Activated CD4-positive, alpha-beta T cell treated with anti-CD3 and anti-CD28 coated beads, Interleukin-2, amount 50 U/mL, for 4 hours (primary cell): ENCODE measurements at places on chromosomes 2 and 18.
A peak's percentile ranks its signal among the peaks of the same experiment; 100 is the strongest.

DNA sequence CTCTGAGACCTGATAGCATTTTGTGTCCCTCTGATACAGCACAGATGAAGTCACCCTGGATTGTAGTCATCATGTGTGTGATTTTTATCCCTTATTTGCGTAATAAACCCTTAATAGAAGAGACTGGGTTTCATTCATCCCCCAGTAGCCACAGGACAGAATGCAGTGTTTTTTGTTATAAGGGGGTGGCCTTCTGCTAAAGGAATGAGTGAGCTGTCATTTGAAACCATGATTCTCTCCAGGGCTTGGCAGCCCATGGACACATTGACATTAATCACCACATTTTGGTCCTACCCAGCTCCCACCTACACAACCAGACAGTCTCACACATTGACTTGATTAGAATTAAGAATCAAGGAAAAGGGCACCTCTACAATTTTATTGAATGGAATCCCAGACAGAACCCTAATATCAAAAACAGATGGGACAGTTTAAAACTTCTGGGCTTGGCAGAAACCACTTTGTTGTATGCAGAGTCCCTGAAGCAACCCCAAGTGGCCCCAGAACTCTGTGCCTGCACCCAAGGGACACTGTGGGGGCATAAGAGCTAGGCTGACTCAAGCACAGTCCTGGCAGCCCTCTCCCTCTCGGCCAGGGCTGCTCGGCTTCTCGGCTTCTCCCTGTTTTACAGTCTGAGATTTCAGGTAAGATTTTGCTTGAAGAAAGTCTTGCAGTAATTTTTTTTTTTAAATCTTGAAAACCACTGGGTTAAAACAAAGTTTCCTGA lies 254.0 kb upstream of the SLC14A2 start:
- no peak for DNase-seq

- DNase-seq, result no peak
Measured at GRCh38 chr2:176804392-176804791, 408.2 kb upstream of the HNRNPA3 start.

- DNase-seq, result no peak
Measured at GRCh38 chr18:75582940-75583339, 155.4 kb upstream of the SMIM21 start.

DNA sequence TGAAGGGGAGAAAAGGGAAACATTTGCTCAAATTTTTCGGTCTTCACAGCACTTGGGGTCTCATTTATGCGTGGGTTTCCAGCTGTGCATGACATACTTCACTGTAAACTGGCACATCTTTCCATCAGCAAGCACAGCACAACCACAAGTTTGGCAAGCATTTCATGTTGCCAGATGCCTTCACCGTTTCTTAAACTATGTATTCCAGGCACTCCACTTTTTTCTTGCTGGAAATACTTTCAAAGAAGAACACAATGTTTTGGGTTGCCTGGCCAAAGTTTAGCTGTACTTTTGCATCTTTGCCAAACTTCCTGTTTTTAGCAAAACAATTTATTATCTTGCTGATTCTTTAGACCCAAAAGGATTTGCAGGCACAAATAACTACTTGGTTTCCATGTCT lies 194.6 kb upstream of the MEIS1 start:
- no peak for DNase-seq

- DNase-seq, result no peak
Measured at GRCh38 chr2:126714191-126714965, 58.4 kb downstream of the GYPC start.

GRCh38 chr2:118580651-118581050 lies 266.8 kb downstream of the EN1 start:
- DNase-seq, result no peak

GRCh38 chr18:66900837-66901236 lies 296.9 kb upstream of the CDH19 start:
- DNase-seq, result no peak

DNA sequence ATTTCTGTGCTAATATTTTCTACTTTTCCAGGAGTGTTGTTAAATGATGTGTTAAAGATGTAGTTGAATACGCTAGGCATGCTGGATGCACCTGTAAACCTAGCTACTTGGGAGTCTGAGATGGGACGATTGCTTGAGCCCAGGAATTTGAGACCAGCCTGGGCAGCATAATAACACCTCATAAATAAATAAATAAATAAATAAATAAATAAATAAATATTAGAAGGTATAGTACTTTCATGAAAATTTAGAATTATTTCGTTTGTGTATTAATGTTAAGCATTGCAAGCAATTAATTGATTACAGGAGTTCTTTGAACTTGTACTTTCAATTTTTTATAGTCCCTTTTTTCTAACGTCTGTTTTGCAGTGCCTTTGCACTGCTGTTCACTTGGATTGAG lies 137.2 kb downstream of the ATP9B start:
- no peak for DNase-seq

- no peak for DNase-seq
Measured at GRCh38 chr2:71069376-71069775, 928 bp downstream of the NAGK start.

DNA sequence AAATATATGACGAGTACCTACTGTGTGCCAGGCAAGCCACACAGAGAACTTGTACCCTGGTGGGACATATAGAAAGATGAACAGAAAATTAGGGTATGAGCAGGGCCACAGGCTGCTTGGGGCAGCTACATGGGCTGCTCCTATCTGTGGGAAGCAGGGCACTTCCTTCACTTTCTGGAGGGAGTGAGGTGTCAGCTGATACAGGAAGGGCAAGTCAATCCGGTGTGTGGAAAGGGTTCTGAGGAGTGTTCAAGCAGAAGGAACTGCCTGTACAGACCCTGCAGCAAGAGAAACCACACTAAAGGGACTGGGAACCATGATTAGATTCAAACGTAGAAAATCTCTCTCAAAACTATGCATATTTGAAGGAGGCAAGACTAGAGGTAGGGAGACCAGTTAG lies 58.6 kb upstream of the BCL11A start:
- DNase-seq, result no peak

DNA sequence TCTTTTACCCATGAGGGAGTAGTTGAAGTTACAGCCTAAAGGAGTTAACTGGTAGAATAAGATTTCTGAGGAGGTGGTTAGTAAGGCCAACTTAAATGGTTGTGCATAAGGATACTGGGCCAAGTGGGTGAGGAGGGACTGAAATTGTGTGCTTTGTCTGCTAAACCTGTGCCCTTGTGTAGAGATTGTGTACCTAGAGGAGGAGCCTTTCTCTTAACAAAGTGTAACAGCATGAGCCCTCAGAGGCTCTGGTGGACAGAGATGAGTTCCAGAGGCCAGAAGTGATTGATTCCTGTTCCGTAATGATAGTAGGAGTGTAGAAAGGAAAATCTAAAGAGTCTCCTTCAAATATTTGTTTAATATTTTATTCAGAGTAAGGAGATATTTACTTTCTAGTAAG lies 42.9 kb downstream of the OTX1 start:
- no peak for DNase-seq

GRCh38 chr18:3089579-3089978 lies 76.6 kb upstream of the LPIN2 start:
- no peak for DNase-seq

DNA sequence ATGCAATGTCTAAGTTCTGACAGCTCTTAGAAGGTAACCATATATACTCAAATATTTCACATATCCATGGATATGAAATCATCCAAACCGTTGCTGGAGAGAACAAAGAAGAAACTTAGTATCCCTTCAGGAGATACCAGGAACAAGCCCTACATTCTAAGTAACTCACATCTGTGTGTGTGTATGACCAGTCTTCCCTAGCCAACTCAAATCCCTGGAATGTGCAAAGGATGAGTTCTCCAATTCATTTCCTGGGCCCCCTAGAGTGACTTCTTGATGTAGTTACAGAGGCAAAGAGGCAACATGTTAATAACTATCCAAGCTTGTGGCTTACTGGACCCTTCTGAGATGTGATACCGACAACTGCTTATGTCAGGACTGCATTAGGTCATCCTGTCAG lies 20.1 kb downstream of the TPGS2 start:
- no peak for DNase-seq

GRCh38 chr2:164934401-164935117 lies 20.8 kb downstream of the SLC38A11 start:
- no peak for DNase-seq

- no peak for DNase-seq
Measured at GRCh38 chr2:136135462-136135861, 17.5 kb upstream of the CXCR4 start.

GRCh38 chr2:128159437-128159836 lies 68.4 kb downstream of the UGGT1 start:
- DNase-seq, result no peak

- DNase-seq, result peak; percentile 77
Measured at GRCh38 chr2:127701651-127702394, 526 bp downstream of the SFT2D3 start.

- no peak for DNase-seq
Measured at GRCh38 chr18:68703326-68703725, 11.6 kb downstream of the TMX3 start.

DNA sequence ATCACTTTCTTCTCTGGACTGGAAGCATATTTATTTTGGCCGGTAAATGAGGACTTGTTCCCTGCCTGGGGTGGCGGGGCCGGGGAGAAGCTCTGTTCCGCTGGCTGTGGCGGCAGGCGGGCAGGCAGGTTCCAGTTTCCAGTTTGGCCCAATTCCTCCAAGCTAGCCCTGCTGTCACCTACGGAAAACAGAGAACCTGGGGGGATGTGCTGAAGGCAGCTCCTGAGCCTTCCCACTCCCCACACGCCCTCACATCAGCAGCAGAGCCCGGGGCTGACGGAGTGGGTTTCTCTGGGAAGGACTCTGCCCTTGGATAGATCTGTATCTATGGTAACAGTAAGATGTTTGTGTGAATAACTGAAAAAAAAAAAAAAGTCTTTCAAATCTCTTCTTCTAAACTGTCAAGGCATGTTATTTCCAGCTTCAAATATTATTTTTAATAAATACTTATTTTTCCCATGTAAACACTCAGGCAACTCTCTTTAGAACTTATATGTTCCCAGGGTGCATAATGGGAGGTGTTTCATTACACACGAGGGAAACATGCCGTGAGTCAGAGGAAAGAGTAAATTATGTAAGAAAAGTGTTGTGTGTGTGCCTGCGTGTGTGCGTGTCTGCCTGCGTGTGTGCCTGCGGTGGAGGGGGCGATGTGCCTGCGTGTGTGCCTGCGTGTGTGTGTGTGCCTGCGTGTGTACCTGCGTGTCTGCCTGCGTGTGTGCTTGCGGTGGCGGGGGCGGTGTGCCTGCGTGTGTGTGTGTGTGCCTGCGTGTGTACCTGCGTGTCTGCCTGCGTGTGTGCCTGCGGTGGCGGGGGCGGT lies 116.1 kb upstream of the ZNF516 start:
- DNase-seq, result no peak

DNA sequence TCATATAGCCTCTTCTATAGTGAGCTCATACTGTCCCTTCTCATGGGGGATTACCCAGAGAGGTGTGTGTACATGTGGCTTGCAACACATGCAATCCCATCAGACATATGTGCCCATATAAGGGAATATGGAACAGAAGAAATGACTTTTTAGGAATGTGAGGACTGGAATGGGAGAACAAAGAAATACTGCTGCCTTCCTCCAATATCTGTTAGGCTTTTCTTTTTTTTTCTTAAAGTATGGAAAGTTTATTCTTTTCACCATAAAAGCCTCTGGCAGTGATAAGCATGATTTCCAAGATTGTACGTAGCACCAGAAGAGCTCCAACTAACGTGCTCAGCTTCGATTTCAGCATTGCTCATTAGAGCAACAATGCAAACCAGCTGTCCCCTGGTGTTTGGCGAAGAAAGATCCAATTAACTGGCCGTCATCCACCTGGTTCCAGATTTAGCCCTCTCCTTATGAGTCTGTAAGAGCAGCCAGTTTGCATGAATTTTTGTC lies 113.6 kb downstream of the ADCYAP1 start:
- DNase-seq, result no peak

- no peak for DNase-seq
Measured at GRCh38 chr2:240809276-240809675, 10.7 kb downstream of the KIF1A start.

- DNase-seq, result no peak
Measured at GRCh38 chr2:113861740-113862139, 28.1 kb upstream of the ACTR3 start.

DNA sequence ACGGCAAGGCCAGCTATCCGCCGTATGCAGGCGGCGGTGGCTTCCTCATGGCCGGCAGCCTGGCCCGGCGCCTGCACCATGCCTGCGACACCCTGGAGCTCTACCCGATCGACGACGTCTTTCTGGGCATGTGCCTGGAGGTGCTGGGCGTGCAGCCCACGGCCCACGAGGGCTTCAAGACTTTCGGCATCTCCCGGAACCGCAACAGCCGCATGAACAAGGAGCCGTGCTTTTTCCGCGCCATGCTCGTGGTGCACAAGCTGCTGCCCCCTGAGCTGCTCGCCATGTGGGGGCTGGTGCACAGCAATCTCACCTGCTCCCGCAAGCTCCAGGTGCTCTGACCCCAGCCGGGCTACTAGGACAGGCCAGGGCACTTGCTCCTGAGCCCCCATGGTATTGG lies 3.1 kb downstream of the B3GNT7 start:
- DNase-seq, result no peak

DNA sequence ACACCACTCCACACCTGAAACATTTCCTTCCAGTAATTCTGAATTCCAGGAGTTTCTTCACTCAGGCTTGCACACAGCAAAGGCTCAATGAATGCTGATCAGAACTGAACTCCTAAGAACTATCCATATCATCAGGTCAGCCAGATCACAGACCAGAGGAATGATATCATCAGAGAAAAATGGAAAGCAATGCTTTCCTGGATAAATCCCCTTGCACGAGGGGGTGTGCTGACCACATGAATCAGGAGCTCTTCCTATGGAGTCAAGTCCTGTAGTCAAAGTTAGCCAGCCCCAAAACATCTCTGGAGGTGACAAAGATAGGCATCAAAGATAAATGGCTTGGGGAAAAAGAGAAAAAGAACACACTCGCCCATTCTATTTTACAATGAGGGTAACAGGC lies 83.8 kb upstream of the ACVR2A start:
- DNase-seq, result no peak

GRCh38 chr2:43441195-43441594 lies 154.6 kb downstream of the THADA start:
- DNase-seq, result no peak

- no peak for DNase-seq
Measured at GRCh38 chr2:159936471-159936870, 125.9 kb downstream of the PLA2R1 start.

DNA sequence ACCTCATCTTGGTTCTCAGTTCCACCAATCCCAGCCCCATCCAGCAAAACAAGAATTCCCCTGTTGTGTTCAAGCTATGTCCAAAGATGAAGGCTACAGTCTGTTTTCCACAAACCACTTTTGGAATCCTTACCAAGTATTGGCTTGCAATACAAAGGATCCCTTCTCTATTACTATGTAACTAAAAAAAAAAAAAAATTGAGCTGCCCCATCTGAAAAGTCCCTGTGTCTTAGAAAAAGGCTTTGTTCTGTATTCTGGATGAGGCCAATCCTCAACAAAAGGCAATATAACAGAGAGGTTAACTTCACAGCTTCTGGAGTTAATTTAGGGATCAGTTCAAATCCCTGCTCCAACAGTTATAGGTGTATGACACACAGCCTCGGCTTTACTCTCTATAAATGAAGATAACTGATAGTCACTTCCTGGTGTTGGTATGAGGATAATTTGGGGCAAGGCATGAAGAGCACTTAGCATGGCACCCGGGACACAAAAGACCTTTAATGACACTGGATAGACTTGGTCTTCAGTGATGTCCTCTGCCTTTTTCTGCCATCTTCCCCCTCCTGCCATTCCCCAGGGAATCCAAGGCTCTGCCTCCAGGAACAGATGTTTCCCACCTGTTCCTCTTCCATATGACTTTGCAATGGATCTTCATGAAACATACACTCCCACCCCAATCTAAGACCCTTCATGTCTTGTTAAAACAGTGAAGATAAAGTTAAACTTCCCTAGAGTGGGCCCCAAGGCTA lies 61.2 kb upstream of the ATL2 start:
- no peak for DNase-seq

- no peak for DNase-seq
Measured at GRCh38 chr2:60371219-60371618, 182.2 kb downstream of the BCL11A start.
